Uterus (tissue), 4 donors: ENCODE measurements at places on chromosomes 7 and 10.

- DNase-seq, result no peak
These were observed 43.3 kb upstream of the MTURN start for GRCh38 chr7:30091491-30091912.

- DNase-seq, result no peak
These were observed 262.2 kb downstream of the ETV1 start for GRCh38 chr7:13727279-13727678.

- no peak for DNase-seq
These were observed 142.3 kb downstream of the ARHGAP22 start for GRCh38 chr10:48462482-48463020.

DNA sequence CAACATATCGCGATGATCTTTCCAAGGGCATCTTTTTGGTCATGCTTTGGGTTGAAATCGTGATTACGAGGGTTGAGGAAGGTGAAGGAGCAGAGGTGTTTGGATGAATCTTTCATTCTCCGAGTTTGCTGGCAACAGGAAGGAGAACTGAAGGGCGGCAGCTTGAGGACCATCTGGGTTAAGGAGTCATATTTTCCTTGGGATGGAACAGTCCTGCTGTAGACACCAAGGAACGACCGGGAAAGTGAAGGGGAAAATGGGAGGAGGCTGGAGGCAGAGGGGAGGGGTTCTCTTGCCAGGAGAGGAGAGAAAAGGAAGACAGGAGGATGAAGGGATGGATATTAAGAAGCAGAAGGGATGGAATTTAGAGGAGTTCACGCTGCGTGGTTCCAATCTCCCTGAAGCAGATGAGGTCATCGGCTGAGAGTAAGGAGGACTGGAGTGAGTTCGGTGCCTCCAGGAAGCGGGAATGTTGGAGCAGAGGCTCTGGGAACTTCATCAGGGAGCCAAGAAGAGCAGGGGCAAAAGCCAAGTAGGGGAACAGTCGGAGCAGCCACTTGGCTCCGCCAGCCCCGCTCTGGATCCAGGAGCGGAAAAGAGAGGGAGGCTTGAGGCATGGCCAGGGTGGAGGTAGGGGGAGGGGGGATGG, 116.6 kb upstream of the GALNT17 start:
- peak; percentile 22 for DNase-seq

- DNase-seq, result no peak
These were observed 197.5 kb downstream of the GRID1 start for GRCh38 chr10:86169066-86169465.

DNA sequence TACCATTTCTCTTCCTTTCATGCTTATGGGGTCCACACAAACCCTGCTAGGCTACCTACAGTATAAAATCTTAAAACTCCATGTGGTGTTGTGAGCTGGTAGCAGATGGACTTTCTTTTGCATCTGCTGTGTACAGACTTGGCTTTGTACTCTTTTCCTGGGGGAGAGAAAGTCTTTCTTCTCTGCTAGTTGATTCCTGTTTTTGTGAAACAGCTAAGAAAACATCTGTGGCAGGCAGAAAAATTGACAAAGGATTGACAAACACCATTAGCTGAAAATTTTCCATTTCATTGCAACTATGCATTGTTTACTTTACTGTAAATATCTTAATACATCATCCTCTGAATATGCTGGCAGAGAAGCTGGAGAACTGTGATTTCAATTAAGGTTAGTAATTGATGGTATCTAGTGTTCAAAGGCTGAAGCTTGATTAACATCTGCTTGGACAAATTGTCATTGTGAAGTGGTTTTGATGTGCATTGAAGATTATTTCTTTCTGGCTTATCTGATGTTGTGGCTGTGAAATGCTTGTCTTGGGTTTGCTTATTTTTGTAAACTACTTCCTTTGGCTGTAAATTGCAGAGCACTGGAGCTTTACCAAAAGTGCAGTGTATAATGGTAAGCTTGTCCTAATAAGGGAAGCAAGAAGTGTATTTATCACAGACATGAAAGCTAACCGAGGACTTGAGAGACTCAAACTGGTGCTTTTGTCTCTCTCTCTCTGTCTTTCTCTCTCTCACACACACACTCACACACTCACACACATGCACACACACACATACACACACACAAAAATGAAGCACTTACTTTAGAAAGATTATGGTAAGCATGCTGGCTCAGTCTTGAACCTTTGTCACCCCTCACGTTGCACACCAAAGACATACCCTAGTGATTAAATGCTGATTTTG, at the start of gene FOXP2:
FOXP2 (plus strand) TSS at position 660 of the 908 bp plus-strand sequence. CDS start 11,697 bp downstream, outside the sequence.
- DNase-seq, result no peak

DNA sequence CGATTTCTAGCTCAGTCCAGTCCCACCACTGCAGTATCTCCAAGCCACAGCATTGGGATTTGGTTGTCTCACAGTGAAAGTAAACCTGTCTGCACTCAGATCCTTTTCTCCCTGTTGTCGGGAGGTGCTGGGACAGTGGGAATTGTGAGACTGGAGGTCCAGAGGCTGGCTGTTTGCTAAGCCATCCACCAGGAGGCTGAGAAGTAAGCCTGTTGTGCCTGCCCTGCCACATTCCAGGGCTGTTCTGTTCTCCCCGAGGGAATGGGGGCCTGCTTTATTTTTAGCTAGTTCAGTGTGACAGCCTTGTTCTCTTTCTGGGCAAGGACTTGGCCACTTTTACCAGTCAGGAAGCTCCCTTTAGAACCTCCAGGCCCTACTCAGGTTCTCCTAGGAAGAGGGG, 54.9 kb downstream of the HK1 start:
- DNase-seq, result peak; percentile 17

GRCh38 chr10:123536176-123536845, 129.8 kb upstream of the GPR26 start:
- no peak for DNase-seq

DNA sequence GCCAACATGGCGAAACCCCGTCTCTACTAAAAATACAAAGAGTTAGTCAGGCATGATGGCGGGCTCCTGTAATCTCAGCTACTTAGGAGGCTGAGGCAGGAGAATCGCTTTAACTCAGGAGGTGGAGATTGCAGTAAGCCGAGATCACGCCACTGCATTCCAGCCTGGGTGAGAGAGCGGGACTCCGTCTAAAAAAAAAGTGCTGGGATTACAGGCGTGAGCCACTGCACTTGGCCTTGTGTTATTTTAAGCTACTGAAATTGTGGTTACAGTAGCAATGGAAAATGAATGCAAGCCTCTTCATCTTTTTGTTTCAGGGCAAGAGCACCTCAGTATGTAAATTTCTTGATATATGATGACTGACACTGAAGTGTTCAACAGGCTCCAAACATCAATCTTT, 106.4 kb upstream of the IMMP2L start:
- no peak for DNase-seq

DNA sequence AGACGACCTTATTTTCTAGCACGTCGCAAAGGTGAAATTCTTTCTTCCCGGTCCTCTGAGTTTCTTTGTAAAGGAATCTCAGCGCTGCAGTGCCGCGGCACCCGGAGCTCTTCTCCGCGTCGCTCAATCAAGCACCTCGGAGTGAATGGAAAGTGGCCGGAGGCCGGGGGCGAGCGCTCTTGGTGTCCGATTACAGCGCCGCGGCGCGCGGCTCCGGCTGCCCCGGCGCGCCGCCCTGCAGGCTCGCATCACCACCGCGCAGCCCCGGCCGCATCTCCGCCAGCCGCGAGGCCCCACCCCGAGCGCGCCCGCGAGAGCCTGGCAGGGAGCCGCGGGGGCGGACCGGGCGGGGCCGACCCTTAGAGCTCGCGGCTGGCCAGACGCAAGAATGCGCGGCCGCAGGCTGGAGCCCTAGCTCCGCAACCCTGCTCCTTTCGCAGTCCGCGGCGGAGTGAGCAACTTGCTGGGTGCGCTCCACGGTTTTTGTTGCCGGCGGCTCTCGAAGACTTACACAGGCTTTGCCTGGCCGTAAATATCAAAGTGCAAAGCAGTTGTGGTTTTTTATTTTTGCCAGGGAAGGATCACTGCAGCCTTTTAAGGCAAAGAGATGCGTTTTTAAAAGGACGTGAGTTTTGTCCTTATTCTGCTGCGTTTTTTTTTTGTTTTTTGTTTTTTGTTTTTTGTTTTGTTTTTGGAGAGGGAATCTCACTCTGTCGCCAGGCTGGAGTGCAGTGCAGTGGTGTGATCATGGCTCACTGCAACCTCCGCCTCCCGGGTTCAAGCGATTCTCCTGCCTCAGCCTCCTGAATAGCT, at the start of gene SEMA3C:
SEMA3C (minus strand) TSS at position 143 of the 813 bp plus-strand sequence. CDS start 2,270 bp downstream, outside the sequence.
- peak; percentile 92 for DNase-seq

DNA sequence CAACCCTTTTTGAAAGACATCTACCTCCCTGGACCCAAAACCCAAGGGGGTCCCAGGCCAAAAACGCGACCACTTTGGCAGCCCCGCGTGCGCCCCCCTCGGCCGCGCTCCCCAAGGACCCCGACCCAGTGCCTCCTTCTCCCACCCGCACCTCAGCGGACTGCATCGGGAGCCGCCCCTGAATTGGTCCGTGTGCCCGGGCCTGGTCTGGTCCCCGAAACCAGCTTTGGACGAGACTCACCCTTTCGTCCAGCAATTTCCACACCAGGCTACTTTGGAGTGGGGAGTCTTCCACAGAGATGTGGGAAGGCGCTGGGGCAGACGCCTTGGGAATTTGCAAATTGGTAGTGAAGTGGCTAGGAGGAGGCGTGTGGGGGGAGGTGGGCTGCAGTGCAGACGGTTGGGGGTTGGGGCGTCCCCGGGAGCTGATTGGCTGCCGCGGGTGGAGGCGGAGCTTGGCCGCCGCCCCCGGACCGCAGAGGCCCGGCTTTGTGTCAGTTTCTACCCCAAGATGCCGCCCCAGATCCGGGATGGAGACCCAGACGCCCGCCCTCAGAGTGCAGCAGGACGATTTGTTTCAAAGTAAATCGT, 16.9 kb downstream of the TCAF1 start:
- DNase-seq, result peak; percentile 61

- DNase-seq, result peak; percentile 72
These were observed 428.9 kb downstream of the TNS3 start for GRCh38 chr7:47153058-47153457.

- peak; percentile 37 for DNase-seq
These were observed 109.6 kb downstream of the WNT2 start for GRCh38 chr7:117212969-117213877.

GRCh38 chr10:14873090-14873760, 5.4 kb upstream of the SUV39H2 start:
- DNase-seq, result no peak

- peak; percentile 61 for DNase-seq
These were observed at the start of gene FAM13C for GRCh38 chr10:59362144-59362958. FAM13C (minus strand) TSS chr10:59362549; CDS start chr10:59362460, 89 bp downstream.

DNA sequence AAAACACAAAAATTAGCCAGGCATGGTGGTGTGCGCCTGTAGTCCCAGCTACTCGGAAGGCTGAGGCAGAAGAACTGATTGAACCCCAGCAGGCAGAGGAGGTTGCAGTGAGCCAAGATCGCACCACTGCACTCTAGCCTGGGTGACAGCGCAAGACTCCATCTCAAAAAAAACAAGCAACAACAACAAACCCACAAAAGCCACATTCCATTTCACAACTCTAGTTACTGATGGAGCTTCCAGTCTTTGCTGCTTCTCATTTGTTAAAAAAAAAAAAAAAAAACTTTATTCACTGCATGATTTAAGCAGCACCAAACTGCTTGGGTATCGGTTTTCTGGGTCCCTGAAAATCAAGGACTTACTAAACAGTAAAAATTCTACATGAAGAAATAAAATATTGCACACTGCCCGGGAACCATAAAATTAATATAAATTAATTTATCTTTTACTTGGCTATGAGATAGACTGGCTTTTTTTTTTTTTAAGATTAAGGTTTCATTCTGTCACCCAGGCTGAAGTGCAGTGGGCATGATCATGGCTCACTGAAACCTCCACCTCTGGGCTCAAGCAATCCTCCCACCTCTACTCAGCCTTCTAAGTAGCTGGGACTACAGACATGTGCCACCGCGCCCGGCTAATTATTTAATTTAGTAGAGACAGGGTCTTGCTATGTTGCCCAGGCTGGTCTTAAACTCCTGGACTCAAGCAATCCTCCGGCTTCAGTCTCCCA, 42.0 kb downstream of the SRPK2 start:
- no peak for DNase-seq

- DNase-seq, result no peak
These were observed 6.5 kb downstream of the GDI2 start for GRCh38 chr10:5806745-5807144.

DNA sequence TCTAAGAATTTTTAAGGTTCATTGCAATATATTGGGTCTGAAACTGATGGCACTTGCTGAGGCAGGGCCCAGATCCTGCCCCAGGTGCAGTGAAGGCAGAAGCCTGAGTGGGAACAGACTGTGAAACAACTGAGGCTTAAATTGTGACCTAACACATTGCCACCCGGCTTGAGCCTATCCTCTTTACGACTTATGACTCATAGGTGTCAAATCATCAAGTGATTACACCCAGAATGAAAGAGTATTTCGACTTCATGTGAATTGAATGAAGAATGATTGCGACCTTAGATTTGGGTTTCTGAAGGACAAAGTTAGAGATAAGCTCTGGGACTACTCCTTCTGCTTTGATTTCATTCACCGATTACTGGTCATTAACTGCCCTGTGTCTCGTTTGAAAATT, 200.9 kb downstream of the CREB5 start:
- DNase-seq, result no peak

DNA sequence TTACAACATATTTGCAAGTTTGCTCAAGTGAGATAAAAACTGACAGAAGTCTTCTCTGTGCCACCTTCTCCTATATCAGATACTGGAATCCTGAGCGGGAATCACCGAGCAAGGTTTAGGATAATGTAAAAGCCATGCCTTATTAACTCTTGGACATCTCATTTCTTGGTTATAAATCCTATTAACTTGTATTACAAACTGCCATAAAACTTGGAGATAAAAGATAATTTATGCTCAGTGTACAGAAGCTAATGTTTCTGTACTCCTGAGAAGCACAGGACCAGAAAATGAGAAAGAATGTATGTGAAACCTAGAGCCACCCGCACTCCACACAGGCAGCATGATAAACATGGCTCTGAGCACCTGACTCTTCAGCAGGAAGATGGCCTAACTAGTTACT, 181.2 kb upstream of the NOBOX start:
- no peak for DNase-seq

DNA sequence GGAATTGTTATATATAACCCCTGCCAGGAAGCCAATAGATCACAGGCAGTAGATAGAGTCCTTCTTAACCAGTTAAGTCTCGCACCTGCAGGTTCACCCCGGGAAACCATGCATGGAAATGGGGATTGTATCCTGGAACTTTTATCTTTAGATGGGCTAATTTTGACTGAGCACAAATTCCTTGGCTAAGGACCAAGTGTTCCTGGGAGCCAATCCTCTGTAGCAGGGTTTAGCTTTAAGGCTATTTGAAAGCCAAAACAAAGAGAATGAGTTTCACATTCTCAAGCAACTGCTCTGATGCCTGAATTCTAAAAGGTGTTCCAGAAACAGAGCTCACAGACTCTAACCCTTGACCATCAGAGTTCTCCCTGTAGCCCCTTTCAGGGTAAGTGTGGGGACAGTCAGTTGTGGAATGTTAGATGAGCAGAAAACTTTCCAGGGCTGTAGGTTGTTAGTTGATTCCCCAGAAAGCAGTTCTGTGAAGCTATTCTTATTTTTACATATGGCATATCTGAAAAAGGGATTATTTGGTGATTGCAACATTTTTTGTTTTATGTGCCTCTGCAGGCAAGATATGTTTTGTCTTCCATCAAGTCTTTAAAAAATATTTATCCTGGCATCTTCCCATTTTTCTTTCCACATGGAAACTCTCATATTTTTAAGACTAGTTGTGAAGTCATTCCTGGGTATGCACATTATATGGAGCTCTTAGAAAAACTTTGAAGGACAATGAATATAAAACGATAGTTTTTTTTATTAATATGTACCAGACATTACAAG, 16.2 kb upstream of the NPVF start:
- DNase-seq, result no peak

- no peak for DNase-seq
These were observed 44.1 kb upstream of the CDK6 start for GRCh38 chr7:92880212-92881090.

- no peak for DNase-seq
These were observed 113.8 kb downstream of the EPDR1 start for GRCh38 chr7:38034062-38034908.

- DNase-seq, result no peak
These were observed 107.4 kb downstream of the CLEC2L start for GRCh38 chr7:139630643-139631519.
